ENCODE measurements at places on chromosomes 16 and 17.

DNA sequence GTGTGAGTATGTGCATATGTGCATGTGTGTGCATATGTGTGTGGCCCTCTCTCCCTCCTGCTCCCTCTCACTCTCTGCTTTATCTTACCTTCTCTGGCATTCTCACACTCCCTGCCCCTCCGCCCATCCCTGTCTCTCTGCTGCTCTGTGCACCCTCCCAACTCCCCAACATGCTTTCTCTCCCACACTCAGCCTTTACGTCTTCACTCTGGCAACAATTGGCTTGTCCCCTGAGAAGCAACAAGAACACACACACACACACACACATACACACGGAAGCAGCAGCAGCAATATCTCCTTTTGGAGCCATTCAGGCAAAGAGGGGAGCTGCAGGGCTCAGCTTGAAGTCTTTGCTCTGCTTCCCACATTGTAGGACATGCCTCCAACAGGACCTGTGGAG, 27.8 kb downstream of the PITPNM3 start:
- DNase-seq, result no peak

- no peak for DNase-seq
These were observed 74.6 kb downstream of the SPAG9 start for GRCh38 chr17:51046046-51046445.

DNA sequence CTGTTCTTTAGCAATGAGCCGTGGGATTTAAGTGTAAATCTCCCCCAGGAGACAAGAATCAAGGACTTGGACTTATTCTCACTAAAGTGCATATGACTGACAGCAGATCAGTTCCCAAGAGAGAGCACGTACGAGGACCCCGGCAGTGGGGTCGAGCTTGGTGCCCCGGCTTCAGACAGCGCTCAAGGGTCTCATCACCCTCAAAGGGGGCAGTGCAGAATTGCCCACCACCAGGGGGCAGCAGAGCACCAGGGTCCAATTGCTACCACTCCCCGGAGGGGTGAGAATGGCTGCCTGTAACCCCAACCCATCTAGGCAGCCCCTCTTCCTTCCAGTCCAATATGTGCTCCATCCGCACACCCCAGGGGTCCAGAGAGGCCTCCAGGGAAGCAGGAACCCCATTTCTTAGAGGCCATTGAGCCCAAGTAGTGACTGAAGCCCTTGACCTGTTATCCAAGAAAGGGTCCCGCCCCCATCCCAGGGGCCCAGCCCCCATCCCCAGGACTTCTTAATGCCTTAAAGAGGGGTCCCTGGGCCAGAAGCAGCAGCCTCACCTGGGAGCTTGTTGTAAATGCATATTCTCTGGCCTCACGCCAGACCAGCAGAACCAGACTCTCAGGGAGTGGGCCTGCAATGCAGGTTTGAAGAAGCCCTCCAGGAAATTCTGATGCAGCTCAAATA, 86.1 kb downstream of the ZDHHC7 start:
- DNase-seq, result peak; percentile 62

DNA sequence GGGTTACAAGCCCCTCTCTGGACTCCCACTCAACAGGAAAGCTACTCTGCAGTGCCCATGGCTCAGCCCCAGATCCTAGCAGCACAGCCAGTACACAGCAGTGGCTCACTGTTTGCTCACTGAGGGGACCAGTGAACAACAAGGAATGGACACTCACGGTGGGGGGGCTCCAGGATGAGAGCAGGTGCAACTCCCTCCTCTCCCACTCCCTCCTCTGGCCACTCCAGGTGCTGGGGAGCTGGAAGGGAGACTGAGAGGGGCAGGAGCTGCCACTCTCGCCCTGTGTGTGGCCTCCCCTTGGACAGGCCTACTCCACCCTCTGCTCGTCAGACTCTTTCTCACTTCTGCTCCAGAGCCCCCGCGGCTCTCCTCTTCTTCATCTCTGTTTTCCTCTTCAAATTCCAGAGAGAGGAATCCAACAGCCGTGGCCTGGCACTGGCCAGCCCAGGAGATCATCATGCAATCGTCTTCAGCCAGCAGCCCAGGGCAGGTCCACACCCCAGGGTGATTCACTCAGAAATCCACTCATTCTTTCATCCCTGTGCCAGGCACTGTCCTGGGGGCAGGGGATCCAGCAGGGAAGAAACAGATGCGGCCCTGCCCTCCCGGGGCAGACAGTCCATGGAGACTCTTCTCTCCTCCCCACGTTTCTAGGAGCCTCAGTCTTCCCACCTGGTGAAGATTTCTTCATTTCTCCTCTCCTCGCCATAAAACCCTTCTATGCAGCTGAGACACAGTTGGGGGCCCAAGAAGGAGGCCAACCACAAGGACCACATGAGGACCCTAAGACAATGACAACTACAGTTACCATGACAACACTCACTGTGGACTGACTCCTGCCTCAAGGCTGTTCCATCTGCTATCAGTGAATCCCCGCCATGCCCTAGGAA, 30.7 kb downstream of the CFAP20 start:
- no peak for DNase-seq

- DNase-seq, result no peak
These were observed 5.6 kb downstream of the TMEM238L start for GRCh38 chr17:10798332-10798749.

GRCh38 chr17:65593092-65593854, 31.8 kb upstream of the AXIN2 start:
- DNase-seq, result no peak

DNA sequence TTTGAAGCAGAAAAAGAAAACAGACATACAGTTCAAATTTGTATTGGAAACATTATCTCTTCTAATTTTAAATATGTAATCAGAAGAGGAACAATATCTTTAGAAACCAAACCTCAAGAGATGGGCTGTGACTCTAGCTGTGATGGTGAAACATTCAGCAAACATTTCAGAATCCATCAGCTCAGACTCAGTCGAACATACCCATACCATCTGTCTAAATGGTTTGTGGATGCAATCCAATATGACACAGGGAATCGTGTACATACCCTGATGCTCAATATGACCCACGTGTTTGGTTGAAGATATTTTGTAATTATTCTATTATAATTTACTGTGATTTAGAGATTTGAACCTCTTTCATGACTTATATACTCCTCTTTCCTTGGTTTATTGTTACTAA, 665.2 kb upstream of the CDH8 start:
- DNase-seq, result no peak

All from CD4-positive, alpha-beta T cell treated with Interleukin-21 for 1 hour (primary cell).